ENCODE measurements at places on chromosomes 7 and 10.

DNA sequence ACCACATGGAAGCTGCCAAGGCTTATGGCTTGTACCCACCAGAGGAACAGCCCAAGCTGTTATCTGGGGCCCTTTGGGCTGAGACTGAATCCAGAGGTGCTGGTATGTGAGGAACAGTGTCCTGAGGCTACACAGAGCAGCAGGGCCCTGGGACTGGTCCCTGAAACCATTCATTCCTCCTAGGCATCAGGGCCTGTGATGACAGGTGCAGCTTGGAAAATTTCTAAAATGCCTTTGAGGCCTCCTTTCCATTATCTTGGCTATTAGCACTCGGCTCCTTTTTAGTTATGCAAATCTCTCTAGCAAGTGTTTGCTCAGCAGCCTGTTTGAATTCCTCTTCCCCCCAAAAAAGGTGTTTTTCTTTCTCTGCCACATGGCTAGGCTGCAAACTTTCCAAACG, 1151.7 kb upstream of the LRRN3 start:
- no peak for DNase-seq

GRCh38 chr10:97153270-97153850, 32.4 kb downstream of the SLIT1 start:
- DNase-seq: no peak

DNA sequence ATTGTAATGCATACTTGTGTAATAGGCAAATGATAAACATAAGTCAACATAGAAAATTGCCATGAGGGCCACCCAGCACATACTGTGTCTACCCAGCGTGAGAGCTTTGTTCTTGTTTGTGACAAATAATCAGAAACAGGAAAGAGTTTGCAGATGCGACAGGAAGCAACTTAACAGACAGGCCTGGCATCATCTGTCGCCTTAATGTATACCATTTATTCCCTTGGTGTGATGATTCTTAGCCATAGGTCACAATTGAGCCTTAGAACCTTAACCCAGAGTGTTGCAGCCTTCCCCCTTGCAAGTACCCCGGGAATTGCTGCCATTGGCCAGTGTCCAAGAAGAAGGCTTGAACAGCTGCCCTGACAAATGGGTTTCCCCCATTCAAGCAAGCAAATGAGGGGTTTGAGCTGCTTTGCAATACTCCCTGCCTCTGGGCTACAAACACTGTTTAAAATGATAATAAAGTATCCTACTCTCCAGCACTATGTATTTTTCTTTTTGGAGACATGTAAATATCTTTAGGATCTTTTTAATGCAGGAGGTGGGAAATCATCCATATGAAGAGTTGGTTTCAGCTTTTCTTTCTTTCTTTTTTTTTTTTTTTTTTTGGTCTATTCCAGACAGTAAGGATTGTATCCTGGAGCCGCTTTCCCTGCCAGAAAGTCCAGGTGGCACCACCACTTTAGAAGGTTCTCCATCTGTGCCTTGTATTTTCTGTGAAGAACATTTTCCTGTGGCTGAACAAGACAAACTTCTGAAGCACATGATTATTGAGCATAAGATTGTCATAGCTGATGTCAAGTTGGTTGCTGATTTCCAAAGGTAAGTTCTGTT, 80.0 kb downstream of the ZNF277 start:
- no peak for DNase-seq

- DNase-seq: no peak
These were observed 49.2 kb upstream of the NKX6-2 start for GRCh38 chr10:132834891-132835847.

GRCh38 chr7:28417321-28417940, 5.1 kb downstream of the CREB5 start:
- DNase-seq: no peak

DNA sequence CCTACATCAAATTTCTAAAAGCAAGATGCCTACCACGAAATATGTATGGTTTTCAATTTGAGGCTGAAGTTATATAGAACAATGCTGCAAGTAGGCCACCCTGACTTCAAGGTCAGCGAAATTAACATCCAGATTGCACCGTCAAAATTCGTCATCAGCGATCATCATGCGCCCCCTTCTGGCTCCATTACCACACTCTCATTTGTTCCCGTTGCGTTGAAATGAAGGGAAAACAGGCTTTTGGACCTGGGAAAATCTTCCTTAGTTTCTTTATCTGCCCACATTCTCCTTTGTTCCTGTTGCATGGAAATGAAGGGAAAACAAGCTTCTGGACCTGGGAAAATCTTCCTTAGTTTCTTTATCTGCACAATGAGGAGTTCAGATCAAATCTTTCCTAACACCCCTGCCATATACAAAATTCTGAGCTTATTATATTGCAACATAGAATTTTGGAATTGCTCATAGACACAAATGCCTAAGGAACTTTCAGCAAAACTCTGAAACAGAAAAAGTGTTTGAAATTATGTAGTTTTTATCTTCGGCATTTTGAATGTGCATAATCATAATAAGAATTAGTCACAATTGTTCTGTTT, 98.2 kb upstream of the PRKCQ start:
- peak; percentile 33 for DNase-seq
